Retinal pigment epithelial cell (primary cell): ENCODE measurements at places on chromosomes 16 and 17.

- DNase-seq = no peak
Observed at GRCh38 chr16:87765473-87765775, 362 bp downstream of the KLHDC4 start.

DNA sequence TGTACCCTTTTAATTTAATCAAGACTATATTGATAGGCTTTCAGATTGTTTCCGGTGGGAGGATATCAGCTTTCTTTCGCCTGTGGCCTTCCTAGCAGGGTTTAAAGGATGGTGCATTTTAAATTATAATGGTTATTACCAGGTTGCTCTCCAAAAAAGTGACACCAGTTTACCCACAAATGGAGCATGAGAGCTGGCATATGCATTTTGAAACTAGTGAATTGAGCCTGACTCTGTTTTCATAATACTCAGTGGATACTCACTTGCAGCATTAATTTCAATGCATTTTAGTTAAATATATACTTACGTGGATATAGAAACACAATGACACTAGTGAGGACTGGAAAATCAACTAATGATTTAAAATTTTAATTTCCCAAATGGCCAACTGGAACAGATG is 5.8 kb downstream of the MYL4 start:
- DNase-seq = no peak

GRCh38 chr17:55275894-55276804 is 11.4 kb downstream of the HLF start:
- DNase-seq = no peak

- no peak for DNase-seq
Observed at GRCh38 chr17:67993998-67994361, 2.3 kb downstream of the C17orf58 start.

DNA sequence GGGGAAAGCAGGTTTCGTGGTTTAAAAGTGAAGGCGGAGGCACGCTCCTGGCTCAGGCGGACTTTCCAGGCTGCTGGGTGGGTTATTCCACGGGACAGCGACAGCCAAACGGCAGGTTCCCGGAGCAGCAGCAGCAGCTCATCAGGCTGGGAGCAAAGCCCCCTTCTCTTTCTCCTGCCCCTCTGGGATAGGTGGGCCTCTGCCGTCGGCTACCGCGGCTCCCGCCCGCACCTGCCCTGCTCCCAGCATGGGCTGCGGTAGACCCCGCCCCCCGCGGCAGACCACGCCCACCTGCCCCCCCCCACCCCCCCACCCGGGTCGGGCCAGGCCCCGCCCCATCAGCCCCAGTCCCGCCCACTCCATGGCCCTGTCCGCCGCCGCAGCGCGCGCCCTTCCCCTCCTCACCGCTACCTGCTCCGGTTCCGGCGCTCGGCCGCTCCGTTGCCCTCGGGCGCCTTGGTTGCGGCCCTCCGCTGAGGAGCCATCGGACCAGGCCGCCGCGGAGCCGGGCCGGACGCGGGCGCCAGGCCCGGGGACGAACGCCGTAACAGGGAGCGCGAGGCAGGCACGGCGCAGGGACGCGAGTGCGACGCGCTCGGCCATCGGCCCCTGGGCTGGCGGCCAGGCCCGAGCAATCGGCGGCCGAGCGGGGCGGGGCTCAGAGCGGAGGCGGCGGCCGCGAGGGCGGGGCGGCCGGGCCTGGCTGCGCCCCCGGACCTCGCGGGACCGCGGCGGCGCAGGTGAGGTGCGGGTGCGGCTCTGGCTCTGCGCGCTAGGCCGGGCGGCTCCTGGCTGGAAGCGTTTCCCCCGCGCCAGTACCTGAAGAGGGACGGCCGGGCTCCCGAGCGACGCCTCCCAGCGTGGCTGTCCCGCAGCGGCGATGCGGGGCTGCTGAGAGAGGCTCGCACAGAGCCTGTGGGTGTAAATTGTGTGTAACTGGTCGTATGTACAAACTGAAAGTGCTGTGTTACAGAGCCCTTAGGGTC is at the start of the genes HEXD and OGFOD3:
Gene HEXD, plus strand, starts transcription at position 347 of the 986 bp plus-strand sequence. CDS start 1,453 bp downstream, outside the sequence.
Gene OGFOD3, minus strand, starts transcription at position 586 of the 986 bp plus-strand sequence. Its CDS starts 101 bp downstream, at position 485.
- no peak for DNase-seq

GRCh38 chr16:50260206-50261159 is 5.9 kb upstream of the ADCY7 start:
- DNase-seq = no peak

DNA sequence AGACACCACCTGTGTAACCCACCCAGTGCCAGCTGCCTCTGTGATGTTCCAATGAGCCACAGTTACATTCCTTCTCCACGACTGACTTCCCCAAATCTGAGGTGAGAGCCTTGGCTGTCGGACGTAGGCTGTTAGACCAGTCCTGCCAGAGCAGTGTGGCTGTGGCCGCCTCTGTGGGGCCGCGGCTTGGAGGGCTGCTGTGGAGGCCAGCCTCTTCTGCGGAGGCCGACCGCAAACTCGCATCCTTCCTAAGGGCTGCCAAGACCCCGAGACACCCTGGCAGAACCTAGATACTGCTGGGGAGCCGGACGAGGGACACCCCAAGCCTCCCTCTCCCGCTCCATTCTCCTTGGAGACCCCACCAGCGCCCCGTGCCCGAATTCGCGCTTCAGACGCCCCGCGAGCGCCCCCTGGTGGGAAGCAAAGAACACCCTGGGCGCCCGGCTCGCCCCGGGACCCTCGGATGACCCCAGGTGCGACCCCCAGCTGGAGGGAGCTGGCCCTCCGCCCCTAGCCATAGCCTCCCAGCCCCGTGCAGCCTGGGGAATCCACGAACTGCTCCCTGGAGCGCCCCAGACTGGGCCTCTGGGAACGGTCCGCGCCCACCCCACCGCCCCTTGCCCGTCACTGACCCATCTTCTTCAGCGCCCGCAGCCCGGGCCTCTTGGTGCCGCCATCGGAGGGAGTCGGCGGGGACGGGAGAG is 547 bp downstream of the PLCD3 start:
- no peak for DNase-seq

DNA sequence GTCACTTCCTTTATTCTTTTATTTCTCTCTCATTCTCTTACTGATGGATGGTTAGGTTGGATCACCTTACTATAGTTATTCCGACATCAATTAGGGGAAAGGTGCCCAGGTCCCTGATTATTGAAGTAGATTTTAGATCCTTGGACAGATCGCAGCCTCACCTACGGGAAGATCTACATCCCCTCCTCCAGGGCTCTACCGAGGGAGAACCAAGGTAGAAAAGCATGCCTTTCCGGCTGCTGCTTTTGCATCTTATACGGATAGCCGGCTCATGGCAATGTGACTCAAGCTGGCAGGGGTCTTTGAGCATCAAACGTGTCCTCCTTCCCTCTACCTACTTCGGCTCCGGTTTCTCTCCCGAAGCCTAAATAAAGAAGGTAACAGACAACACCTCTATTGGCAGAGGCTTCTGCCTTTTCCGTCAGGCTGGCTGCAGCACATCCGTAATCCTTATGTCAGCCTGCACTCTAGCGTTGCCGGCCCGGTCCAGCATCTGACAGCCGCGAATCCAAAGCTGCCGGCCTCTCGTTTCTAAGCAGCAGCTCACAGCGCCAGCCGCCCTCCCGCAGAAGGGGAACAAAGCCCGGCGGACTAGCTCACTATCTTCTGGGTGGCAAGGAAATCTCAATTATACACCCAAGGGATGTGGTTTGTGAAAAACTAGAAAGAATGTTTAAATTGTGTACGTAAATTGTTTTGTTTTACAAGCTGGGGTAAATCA is 46.9 kb downstream of the IRX6 start:
- DNase-seq = no peak

- no peak for DNase-seq
Observed at GRCh38 chr16:74224828-74225612, 71.6 kb upstream of the PSMD7 start.
